ENCODE measurements at places on chromosomes 4 and X. TPM values are rescaled to one million over a fixed set of nuclear protein-coding genes. Genes with fewer than 3 reads are reported as not detected.

MAGIX gene
- total RNA-seq = 2.3 TPM

MAGEA2 gene
- total RNA-seq = 0.27 TPM

AFM gene
- not detected for total RNA-seq

NXF2B gene
- total RNA-seq = not detected

PDCL2 gene
- not detected for total RNA-seq

NR3C2 gene
- not detected for total RNA-seq

CLCN4 gene
- total RNA-seq = 3.3 TPM

NPY1R gene
- 0.19 TPM for total RNA-seq

KDR gene
- not detected for total RNA-seq

SPACA5 gene
- total RNA-seq = not detected

PGM2 gene
- 16.1 TPM for total RNA-seq

Measured in A549 treated with Mapracorat at 1 μM for 4 hours (cell line).